ENCODE measurements at places on chromosomes 16 and 17.

DNA sequence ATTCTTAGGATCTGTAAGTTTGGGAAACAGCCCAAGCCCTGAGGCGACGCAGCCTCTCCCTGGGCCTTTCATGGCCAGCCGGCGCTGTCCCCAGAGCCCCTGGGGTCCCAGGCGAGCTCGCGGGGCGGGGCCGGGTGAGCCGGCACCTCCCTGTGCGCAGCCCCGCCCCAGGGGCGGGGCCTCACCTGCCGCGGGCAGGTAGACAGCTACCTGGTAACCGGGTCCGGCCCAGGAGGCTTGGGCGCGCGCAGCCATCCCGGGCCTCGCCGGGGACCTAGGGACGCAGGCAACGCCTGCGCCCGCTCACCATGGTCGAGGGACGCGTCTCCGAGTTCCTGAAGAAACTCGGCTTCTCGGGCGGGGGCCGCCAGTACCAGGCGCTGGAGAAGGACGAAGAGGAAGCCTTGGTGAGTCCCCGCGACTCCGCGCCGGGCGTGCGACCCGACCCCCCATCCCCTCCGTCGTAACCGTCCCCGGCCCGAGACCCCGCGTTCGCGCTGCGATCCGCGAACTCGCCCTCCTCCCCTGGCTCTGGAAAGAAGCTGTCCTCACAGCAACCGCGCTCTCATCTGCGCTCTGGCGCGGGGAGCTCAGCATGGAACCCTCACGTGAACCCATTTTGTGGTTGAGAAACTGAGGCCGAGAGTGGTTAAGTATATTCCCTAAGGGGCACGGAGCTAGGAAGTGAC is at the start of gene ATP2C2:
Gene ATP2C2 (plus strand): TSS at position 231 of the 689 bp plus-strand sequence. CDS start 78 bp downstream, at position 309.
- DNase-seq = no peak

- no peak for DNase-seq
Observed at GRCh38 chr17:32755045-32755805, 121.7 kb downstream of the MYO1D start.

DNA sequence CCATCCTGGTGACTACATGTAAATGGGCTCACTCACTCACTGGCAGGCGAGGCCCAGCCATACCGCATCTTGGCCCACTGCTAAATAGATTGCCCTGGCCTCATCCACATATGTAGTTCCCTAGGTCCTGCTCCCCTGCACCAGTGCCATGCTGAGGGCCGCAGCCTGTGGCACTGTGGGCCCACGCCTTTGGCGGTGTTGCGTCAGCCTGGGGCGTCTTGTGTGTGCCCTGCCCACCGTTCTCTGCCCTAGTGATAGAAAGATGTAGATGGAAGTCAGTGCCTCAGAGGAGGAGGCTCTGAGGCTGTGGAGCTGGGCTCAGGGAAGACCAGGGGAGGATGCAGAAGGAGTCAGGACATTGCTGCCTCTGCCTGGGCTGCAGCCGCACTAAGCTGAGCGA is 18.9 kb downstream of the C17orf75 start:
- no peak for DNase-seq

- no peak for DNase-seq
Observed at GRCh38 chr17:6241996-6242395, 171.8 kb downstream of the WSCD1 start.

GRCh38 chr17:5861246-5861645 is 208.9 kb upstream of the WSCD1 start:
- DNase-seq = no peak

GRCh38 chr16:68100488-68100887 is 15.3 kb downstream of the NFATC3 start:
- DNase-seq = no peak

DNA sequence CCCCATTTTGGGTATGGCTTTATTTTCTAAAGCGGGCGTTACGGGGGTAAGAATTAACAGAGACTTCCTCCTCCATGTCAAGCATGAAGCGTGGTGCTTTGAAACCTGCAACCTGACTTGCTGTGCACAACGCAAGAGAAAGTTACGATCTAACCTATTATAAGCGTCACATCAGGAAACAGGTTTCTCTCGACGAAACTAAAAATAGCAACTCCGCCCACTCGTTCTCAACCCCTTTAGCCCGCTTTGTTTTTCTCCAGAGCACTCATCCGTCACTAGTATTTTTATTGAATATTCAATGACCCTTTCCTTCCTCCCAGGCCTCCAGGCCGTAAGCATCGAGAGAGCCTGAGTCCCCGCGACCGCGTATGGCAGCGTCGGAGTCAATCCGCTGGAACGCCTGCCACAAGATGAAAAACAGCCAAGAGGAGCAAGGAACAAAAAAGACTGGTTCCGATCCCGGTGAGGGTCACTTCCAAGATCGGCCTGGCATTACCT is 555 bp downstream of the NUP88 start:
- DNase-seq = peak; percentile 77

DNA sequence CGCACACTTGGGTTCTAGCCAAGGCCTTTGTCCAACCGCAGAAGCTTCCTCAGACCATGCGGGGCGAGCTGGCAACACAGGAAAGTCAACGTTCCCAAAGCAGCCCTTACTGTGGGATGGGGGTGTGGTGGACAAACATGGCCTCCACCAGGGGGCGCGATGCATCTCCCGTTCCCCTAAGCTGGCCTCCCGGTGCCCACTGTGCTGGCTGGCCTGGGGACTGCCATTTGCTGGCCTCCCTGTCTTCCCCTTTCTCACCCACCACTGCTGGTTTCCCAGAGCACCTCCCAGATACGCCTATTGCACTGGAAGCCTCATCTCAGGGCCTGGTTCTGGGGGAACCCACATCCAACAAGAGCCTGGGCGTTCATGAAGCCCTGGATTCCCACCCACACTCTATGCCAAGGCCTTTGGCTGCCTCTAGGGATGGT is 145.3 kb downstream of the IRF8 start:
- DNase-seq = no peak

GRCh38 chr16:534135-534534 is 6.6 kb downstream of the CAPN15 start:
- no peak for DNase-seq

GRCh38 chr16:11151885-11152629 is 103.9 kb downstream of the SOCS1 start:
- DNase-seq = no peak

- DNase-seq = no peak
Observed at GRCh38 chr16:46808997-46809396, 22.0 kb downstream of the C16orf87 start.

- no peak for DNase-seq
Observed at GRCh38 chr16:46718214-46718613, 28.8 kb downstream of the ORC6 start.

DNA sequence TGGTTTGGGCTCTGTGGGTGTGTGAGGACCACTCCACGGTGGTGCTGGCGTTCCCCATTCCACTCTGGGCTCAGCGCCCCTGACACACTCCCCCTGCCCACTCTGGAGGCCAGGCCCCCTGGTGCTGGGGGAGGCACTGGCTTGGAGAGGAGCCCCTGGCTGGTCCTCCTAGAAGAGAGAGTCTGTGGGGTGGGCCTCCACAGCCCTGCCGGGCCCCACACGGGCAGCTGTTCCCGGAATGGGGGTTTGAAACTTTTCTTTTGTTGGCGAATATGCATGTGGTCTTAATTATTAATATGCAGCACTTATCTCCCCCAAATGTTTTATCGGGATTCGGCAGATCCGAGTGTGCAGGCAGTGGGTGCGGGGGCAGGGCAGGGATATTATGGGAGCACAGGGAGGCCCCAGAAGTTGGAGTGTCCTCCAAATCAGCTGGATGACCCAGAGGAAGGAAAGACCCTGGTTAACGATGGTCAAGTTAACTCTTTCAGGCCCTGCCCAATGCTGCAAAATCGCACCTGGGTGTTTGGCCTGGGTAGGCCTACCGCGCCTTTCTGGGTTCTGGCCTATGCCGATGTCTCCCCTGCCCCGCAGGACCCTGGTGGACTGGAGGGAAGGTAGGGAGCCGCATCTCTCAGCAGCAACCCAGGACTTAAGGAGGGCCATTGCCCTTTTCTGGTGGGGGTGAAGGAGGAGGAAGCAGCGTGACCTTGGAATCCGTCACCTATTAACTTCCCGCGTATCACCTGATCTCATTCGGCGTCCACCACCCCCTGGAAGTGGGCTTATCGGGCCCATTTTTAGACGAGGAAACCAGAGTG is 36.0 kb downstream of the TMEM235 start:
- no peak for DNase-seq

DNA sequence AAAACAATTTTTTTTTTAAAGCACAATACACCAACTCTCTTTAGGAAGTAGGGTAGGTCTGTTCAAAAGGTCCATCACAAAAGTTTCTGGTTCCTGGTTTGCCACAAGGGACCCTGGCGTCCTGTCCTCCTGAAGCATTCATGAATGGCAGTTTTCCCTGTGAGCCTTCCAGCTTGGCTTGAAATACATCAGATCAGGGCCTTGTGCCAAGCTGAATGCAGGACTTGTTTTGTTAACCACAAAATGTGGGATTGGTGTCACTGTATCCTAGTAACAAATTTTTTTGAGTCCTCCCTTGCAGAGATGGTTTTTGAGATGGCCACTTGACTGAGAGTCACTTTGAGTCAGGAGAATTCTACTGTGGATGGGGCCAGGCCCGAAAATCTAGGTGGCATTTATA is 3.9 kb downstream of the GNAO1 start:
- no peak for DNase-seq

DNA sequence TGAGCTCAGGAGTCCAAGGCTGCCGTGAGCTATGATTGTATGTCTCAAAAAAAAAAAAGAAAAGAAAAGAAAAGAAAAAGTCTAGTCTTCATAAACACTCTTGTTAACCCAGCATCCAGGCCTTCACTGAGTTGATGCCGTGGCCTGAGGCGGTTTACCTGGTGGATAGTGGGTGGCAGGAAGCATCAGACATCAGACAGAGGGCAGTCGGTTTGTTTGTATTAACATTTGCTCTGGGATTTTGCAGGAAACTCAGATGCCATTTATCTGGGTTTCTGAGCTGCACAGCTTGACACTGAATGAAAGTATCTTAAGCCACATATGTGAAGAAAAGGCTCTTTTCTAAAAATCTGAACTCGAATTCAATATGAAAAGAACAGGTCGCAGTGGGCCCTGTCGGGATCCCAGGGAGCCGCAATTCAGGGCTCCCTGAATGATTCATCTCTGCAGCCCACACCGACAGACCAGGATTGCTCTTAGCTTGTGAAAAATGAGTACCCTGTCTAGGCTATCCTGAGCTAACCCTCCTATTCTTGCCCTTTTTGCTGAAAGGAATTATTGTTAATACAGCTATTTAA is 1.1 kb upstream of the DBNDD1 start:
- DNase-seq = no peak

- DNase-seq = no peak
Observed at GRCh38 chr17:64328859-64329531, 61.7 kb downstream of the PECAM1 start.

- DNase-seq = no peak
Observed at GRCh38 chr16:88844419-88845036, 12.2 kb downstream of the GALNS start.

- DNase-seq = no peak
Observed at GRCh38 chr17:21425321-21425720, 49.2 kb downstream of the KCNJ12 start.

DNA sequence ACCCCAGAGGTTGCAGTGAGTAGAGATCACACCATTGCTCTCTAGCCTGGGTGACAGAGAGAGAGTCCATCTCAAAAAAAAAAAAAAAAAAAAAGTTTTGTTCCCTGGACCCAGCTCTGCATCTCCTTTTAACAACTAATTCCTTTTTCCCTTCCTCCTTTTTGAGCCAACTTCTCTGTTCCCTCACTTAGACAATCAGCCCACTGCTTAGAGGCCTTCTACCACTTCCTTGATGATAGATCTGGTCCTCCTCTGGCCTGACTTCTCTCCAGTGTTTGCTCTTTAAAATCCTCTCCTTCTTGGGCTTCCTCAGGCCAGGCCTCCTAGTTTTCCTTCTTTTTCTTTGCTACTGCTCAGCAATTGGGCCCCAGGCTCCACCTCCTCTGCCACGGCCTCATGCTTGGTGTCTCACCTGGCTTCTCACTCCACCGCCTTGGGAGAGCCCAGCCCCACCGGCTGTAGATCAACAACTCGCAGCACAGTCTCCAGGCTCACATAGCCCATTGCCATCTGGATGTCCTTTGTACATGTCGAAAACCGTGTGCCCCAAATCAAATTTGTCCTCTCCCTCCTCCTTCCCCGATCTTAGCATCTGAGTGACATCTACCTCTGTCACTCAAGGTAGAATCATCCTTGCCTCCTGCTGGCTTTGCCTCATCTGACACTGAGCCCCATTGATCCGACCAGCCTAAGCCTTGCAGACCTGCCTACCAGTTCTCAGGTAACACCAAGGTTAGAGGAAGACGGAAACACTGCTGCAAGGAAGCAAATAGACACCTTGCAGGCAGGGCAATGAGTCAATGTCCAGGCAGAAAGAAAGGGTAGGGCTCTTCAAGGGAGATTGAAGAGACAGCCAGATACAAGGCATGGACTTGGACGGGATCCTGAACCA is 17.4 kb downstream of the ARHGAP27 start:
- no peak for DNase-seq

DNA sequence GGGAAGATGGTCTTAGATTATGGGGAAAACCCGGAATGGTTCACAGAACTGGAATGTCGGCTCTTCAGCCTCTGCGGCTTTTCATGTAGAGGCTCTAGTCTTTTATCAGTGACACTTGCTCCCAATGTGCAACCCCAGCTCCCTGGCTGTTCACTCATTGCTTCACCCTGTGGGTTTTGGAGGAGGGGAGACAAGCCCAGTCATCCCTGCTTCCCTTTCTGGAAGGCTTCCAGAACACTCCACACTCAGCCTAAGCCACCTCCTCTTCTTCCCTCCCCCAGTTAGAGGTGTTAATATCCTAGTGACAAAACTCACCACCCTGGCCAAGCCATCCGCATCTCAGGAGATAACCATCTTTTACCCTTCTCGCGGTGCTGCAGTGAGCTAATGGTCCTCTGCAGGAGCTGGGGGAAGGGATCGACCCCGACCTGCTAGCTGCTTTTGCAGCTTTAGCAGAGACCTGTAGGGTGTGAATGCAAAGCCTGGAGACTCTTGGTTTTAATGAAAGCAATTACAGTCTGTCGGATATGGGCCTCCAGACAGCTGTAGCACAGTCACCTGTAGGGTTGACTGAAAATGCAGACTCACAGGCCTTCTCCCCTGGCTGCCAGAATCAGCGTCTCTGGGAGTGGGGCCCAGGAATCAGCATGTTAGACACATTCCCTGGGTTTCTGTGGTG is 24.3 kb upstream of the LASP1NB start:
- DNase-seq = no peak

DNA sequence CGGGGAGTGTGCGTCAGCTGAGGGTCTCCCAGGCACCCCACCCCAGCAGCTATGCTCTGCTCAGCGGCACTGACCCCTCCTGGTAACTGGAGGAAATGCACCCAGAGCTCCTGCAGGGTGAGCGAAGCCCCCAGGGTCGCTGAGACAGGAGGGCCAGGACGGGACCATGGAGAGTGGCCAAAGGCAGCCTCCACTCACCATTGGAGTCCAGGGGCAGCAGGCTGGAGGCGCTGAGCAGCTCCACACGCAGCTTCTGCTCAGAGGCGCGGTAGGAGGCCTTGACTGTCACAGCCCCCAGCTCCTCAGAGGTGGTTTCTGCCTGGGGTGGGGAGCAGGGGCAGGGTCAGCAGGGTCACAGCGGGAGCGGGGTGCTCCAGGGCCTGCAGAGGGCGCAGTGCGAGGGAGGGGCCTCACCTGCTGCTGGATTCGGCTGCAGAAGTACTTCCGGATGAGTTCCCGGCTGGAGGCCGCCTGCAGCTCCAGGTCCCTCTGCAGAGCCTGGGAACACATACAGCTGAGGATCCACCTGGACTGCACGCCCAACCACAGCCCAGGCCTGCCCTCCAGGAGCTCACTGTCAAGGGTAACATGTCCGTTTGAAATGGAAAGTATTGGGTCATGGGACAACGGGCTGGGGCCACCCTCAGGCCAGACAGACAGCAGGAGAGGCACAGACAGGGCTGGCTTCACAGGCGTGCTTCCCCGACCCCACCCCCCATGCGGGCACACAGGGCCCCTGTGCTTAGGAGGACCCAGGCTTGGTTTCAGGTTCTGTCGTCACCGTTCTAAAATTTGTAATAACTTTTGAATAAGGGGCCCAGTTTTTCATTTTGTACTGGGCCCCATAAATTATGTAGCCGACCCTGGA is 13.8 kb downstream of the UNC13D start:
- DNase-seq = no peak
